ENCODE measurements at places on chromosomes 2 and 18.
A peak's percentile ranks its signal among the peaks of the same experiment; 100 is the strongest.

- no peak for DNase-seq
Measured at GRCh38 chr2:18077231-18077630, 198.8 kb downstream of the KCNS3 start.

DNA sequence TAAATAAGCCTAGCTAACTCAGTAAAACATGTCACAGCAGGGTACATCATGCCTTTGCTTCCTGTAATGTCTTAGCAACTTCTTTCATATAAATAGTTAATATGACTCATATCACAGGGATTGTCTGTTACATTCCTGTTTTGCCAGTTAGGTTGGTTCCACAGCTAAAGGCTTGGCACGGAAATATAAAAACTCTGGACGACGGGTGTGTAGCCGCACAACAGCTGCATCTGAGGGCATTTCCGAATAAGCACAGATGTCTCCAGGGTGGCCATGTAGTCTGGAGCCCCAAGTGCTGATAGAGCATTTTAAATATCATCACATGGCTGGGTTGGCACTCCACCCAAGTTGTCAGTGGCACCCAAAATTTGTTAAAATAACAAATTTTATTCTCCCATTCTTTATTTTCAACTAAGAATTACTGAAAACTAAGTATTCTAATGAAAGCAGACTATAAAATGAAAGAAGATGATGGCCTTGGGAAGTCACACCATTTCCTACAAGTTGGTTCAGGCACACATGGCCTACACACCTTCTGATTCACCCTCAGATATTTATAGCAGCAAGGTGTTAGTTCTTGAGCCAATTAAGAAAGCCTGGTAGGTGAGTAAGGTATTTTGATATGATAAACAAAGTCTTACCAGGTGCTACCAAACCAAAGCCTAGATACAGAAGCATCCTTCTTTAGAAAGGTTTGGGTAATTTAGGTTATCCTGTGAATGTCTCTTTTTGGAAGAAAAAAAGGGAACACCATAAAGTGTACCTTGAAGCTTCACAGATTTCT, 61.8 kb upstream of the STK17B start:
- peak; percentile 14 for DNase-seq

DNA sequence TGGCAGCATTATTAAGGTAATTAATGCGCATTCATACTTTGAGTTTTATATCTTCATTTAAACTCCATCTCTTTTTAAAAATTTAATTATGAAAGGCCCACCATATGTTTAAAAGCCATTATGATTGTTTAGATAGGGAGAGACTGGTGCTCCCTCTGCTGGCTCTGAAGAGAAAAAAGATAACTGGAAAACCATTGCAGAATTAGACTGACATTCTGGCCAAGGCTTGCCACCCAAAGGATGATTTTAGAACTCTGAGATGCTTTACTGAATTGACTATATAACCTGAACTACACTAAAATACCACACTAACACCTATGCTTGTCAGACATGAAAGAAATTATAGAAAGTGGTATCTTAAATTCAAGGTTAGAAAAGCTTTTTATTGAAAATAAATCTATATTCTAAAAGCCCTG, 127.6 kb upstream of the SPOPL start:
- DNase-seq = no peak

DNA sequence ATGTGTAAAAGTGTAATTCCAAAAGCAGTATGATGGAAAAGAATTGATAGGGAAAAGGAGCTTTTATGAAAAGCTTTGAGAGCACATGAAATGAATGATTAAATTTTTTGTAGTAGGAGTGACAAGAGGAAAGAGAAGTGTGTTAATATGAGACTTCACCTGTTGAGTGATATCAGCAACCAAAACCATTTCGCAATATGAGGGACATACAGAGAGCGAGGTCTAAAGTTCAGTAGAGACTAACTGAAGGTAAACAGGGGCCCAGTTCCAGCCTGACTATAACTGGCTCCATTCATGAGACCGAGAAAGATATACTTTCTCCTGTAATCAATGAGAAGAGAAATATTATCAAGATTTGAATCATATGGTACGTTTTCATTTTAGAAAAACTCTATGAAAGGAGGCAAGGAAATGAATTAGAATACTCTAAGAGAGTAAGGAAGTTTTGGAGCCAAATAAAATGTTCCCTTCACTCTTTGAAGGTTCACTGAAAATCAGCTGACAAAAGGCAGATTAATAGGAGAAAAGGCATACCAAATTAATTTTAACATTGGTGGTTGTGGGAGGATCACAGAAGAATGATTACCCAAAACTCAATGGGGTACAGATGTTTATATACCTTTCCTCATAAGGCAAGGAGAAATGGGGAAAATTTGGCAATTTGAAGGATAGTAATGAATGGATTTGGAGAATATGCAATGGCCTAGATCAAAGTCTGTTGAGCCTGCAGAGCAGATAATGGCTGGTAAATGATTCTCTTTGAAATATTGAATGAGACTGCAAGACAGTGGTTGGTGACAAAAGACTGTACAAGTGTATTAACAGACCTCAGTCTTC, 932.2 kb downstream of the TDRD15 start:
- no peak for DNase-seq

DNA sequence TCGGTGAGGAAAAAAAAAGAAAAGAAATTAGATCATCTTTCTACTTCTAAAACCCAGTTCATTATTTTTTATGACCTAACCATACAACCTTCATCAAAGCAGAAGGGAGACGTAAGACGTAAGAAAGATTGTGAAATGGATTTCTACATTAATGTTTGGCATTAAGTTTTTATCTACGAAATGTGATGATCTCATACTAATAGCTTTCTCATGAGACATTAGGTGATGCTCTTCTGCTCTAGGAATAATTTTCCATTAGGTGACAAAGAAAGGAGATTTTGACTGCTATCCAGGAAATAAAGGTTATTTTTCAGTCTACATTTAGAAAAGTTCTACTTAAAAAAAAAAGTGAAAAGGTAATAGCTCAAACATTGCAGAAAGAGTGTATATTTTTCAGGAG, 748.6 kb downstream of the ERBB4 start:
- no peak for DNase-seq

GRCh38 chr2:16187482-16187817, 247.1 kb downstream of the MYCN start:
- no peak for DNase-seq

DNA sequence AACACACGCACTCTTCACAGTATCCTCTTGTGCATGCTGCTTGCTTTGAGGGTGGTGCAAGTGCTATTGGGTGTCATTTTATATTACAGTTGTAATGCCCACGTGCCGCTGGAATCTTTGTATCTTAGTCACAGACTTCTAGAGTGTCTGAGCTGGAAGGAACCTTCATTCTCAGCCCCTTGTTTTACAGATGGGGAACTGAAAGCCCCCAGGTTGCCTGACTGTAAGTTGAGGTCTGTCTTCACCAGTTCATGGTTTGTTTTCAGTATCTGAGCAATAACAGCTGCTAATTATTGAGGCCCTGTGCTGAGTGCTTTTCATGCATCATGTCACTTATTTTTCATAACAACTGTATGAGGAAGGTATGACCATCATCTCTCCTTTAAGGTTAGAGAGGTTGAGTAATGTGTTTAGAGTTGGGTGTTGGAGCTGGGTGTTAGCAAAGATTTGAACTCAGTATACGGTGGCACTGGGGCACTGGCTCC, 77.0 kb downstream of the PRKCE start:
- DNase-seq = no peak

- DNase-seq = no peak
Measured at GRCh38 chr2:196725218-196725617, 74.3 kb downstream of the GTF3C3 start.

- no peak for DNase-seq
Measured at GRCh38 chr2:207239754-207240494, 74.2 kb upstream of the KLF7 start.

DNA sequence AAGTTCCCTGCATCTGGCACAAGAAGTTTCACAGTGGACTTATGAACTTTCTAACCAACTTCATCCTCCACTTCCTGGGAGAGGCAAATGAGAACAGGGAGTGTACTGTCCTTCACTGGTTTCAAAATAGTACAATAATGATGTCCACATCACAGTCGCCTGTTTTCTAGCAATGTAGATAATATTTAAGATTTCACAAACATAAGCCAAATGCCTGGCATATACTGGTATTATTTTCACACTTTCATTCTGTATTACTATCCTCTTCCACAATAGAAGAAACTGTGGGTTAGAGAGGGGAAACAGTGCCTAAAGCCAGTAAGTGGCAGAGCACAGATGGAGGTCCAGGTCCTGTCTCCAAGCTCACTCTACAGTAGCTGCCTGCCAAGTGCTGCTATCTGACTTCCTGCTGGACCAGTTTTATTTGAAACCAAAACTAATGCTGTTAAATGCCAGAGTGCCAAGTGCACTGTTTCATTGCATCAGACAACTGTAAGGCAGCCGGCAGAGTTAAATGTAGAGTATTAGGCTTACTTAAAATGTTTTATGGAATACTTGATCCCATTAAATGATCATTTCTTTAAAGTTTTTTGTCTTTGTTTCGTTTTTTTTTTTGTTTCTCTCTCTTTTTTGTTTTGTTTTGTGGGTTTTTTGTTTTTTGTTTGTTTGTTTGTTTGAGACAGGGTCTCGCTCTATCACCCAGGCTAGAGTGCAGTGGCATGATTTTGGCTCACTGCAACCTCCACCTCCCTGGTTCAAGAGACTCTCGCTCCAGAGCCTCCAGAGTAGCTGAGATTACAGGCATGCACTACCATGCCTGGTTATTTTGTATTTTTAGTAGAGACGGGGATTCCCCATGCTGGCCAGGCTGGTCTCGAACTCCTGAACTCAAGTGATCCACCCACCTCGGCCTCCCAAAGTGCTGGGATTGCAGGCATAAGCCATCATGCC, 15.1 kb downstream of the COBLL1 start:
- no peak for DNase-seq

GRCh38 chr2:234633581-234634230, 136.8 kb upstream of the ARL4C start:
- no peak for DNase-seq

- DNase-seq = no peak
Measured at GRCh38 chr2:178514664-178515063, 34.4 kb downstream of the PLEKHA3 start.

DNA sequence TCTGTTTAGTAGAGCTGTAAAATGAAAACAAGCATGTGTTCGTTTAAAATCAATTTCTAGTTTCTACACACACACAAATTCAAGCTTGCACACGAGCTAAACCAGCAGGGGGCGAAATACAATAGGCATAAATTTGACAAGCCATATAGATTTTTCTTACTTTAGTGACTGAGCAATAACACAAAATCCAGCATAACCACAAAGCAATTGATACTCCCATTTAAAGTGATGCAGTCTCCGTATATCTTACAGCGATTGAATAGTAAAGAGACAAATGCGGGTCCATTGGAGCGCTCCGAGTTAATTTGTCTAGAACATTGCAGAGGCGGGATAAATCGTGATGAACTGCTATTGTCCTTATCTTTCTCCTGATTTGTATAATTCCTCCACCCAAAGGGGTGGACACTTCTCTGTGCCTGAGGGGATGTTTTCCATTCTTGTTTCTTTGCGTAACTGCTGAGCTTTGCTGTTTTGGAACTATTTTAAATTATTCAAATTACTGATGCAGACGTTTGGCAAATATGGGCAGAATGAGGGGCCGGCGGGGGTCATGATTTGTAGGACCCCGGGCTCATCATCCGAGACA, 1.2 kb upstream of the AFTPH start:
- peak; percentile 74 for DNase-seq

DNA sequence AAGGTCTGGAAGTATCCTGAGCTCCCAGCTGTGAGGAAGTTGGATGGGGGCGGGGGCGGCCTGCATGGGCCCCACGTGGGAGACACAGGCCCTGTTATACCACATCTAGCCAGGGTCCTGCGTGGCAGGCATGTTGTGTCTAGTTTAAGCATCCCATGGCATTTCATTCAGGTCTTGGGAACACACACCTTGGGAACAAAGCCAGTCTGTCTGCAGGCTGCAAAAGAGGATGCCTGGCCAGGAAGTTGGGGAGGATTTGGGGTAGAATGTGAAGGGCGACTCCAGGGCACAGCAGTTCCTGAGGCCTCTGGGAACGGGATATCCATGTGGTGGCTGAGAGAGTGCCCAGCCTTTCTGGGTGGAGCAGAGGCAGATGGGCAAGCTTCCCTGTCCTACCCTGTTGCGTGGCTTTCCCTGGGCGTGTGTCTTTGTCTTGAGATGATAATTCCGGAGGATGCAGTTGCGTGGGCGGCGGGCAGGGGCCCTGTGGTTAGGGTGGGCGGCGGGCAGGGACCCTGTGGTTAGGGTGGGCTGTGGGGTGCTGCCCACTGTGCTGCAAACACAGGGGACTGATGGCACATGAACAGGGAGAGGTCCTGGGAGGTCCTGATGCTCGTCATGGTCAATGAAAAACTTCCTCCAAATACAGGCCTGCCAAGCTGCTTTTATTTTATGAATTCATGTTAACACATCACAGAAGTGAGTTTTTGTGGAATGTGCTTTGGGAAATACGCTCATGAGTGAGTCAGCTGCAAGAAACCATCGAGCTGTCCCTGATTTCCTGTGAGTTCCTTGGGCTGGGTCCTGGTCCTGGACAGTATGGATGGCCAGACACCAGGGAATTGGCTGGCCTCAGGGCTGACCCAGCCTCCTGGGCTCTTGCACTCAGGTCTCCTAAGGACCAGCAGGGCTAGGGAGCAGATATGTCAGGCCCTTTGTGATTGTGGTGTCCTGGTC, 90.0 kb upstream of the HS6ST1 start:
- DNase-seq = no peak

GRCh38 chr2:58466804-58467203, 225.7 kb upstream of the FANCL start:
- no peak for DNase-seq

DNA sequence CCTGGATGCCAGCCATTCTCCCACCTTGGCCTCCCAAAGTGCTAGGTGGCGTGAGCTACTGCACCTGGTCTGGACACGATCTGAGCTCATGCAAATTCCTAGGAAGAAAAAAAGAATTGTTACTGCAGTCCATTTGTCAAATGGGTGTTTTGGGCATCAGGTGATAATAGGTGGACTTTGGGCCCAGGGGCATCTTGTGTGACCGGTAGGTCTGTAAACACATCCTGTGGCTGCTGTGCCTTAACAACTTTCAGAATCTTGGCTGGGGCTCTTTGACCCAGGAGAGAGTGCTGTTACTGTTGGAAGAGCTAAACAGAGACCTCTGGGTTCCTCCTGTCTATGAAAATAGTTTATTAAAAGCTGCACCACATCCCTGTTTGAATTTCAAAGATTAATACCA, 34.9 kb upstream of the TFCP2L1 start:
- DNase-seq = no peak

GRCh38 chr2:203905656-203906055, 30.9 kb upstream of the ICOS start:
- no peak for DNase-seq
